Stimulated activated CD8-positive, alpha-beta memory T cell treated with anti-CD3 and anti-CD28 coated beads, Interleukin-7, amount 100 ng/mL, for 1 hour (primary cell): ENCODE measurements at places on chromosomes 11 and 22.

GRCh38 chr11:111797145-111797581, 31.0 kb upstream of the PPP2R1B start:
- no peak for DNase-seq

DNA sequence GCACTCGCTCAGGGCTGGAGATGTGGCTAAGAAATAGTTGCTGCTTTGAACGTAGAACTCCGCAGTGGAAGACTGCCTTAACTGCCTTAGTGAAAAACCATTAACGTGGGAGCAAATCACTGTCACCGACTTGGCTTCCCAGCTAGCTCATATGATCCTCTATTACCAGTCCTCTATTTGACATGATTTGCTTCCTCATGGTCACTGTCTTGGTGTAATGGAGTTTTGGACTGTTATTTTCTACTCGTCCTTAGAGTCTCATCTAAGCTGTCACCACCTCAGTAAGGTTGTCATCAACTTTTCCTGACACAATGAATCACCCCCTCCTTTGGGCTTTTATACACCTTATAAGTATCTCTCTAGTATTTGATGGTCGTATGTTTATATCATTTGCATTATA, 167.1 kb upstream of the NARS2 start:
- no peak for DNase-seq

- DNase-seq, result no peak
Measured at GRCh38 chr11:45051621-45052020, 94.8 kb upstream of the PRDM11 start.

DNA sequence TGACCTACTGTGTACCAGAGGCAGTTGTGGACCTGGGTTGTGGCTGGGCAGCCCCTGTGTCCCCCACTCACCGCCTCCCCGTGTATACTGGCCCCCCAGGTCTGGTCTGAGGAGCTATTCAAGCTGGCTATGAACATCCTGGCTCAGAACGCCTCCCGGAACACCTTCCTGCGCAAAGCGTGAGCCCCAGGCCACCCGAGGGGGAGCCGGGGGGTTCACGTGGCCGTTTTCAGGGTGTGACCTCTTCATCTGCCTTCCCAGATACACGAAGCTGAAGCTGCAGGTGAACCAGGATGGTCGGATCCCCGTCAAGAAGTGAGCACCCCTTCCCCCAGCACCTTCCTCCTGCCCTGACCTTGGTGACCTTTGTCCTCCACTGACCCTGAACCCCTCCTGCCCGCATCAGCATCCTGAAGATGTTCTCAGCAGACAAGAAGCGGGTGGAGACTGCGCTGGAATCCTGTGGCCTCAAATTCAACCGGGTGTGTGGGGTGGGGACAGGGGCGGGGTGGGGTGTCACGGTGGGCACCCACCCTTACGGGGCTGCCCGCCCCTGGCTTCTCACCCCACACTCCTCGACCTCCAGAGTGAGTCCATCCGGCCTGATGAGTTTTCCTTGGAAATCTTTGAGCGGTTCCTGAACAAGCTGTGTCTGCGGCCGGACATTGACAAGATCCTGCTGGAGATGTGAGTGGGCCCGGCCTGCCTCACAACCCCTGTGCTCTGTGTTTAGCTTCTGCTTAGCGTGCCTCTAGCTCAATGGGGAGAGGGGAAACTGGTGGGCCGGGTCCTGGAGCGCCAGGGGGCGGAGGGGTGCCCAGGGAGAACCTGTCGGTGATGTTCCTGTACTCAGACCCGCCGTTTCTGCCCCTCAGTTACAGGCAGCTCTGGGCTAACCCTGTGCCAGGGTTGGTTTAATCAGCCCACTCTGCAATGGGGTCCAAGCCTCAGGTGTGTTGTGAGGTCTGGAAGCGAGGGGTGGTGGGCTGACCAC, 4.1 kb downstream of the PLCB3 start:
- DNase-seq, result no peak

DNA sequence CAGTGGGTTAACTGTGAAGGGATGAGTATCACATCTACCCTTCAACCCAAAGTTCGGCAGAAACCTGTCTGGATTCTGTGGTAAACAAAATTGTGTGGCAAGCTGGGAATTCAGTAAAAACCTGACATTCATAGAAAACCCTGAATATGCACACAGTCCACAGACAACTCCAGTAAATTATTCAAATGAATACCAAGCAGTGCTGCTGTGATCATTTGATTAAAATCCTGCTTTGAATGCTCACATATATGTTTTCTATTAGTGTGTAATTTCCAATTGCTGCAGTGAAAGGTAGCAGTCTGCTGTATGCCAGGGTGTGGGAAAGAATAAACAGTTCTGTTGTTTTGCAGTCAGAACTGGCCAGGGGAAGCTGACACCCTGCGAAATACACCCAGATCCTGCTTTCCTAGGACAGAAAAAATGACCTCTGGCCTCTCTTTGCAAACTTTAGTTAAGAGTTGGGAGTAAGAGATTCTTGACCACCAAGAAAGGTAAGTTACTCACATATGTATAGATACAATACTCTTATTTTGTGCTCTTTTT, 217.8 kb downstream of the FAM76B start:
- no peak for DNase-seq

- DNase-seq, result no peak
Measured at GRCh38 chr22:26321469-26321913, 107.6 kb upstream of the ASPHD2 start.
